ENCODE measurements at places on chromosomes 6 and 20. TPM values are rescaled to one million over a fixed set of nuclear protein-coding genes. Genes with fewer than 3 reads are reported as not detected.

CTAGE9 gene
- total RNA-seq = not detected

PPP1R3G gene
- total RNA-seq = 0.16 TPM

UNC93A gene
- total RNA-seq = not detected

PCSK2 gene
- total RNA-seq = not detected

ULBP2 gene
- 0.37 TPM for total RNA-seq

SLC12A5 gene
- 0.74 TPM for total RNA-seq
